ENCODE measurements at places on chromosomes 13 and 19. TPM values are rescaled to one million over a fixed set of nuclear protein-coding genes. Genes with fewer than 3 reads are reported as not detected.

Gene DLEU7
- total RNA-seq = 1.2 TPM

Gene BEST2
- total RNA-seq = 0.04 TPM

Gene SHISA7
- not detected for total RNA-seq

Gene ZNF578
- 2.8 TPM for total RNA-seq

GRCh38 chr13:80083853-80084676 lies 256.9 kb downstream of the SPRY2 start:
- peak; percentile 73 for DNase-seq
- no peaks in the 10 kb centered on the region for H3K27me3 ChIP-seq
- peaks cover 22% of the 10 kb centered on the region for H3K4me1 ChIP-seq
- no peaks in the 10 kb centered on the region for H3K36me3 ChIP-seq
- peak overlapping the region; percentile 22 for H3K4me3 ChIP-seq

- DNase-seq = peak; percentile 79
- no peak overlapping the region for H3K27ac ChIP-seq
- H3K27me3 ChIP-seq = no peaks in the 10 kb centered on the region
These were observed 13.9 kb downstream of the APLP1 start for GRCh38 chr19:35882114-35882832.

DNA sequence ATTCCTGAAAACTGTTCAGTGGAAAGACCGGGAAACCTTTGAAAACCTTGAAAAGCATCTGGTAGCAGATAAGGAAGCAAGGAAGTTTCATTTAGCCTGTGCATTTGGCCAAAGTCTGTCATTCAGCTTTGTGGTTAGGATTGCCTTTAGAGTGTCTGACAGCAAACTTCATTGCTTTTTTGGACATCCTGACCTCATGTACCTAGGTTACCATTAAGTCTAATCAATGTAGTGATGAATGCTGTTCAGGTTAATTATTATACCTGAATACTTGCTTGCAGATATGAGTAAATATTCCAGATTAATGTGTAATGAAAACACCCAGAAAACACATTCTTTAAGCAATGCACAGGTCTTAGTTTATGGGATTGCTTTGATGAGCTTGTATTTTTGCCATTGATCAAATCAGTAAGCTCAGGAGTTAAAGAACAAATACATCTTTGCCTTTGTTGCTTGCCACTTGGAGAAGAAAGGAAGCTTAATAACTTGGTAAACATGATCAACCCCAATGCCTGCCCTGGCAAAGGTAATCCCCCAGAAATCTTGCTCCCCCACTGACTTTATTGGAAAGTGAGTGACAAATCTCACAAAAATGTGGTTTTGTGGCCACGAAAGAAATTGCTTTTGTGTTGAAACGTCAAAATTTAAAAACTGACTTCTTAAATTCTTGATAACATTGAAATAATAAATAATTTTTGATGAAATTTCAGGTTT lies 87.4 kb downstream of the SLC15A1 start:
- no peak overlapping the region for H3K4me3 ChIP-seq
- H3K27me3 ChIP-seq = no peaks in the 10 kb centered on the region
- peaks cover 15% of the 10 kb centered on the region for H3K4me1 ChIP-seq
- no peak overlapping the region for H3K27ac ChIP-seq
- no peaks in the 10 kb centered on the region for H3K36me3 ChIP-seq
- no peak for DNase-seq

DNA sequence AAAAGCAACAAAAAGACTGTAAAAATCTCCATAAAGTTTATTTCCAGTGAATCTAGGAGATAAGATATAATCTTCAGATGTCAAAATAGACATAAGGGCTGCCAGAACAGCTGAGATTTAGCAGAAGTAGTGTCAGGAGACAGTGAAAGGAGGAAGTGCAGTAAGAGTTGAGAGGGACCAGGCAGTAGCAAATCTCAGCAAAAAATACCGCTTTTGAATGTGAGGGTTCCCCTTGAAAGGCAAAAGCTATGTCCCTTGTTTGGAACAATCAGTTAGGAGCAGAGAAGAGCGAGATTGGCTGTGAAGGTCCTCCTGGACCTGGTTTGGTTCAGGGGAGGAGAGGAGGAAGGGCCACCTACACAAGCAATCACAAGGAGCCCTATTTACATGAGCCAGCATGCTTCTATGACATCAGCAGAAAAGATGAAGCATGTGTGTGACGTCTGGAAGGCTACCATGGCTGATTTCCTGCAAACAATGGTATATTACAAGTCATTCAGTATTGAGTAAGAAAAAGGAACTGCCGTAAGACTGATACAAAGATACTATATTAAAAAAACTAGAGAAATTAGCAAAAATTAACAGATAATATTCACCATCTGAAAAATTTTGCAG lies 98.9 kb upstream of the SIAH3 start:
- H3K4me1 ChIP-seq = no peaks in the 10 kb centered on the region
- no peaks in the 10 kb centered on the region for H3K27me3 ChIP-seq
- no peak for DNase-seq
- H3K27ac ChIP-seq = no peak overlapping the region

GRCh38 chr13:103731959-103732358 lies 665.7 kb upstream of the SLC10A2 start:
- no peak overlapping the region for H3K4me3 ChIP-seq
- DNase-seq = no peak
- H3K27me3 ChIP-seq = no peaks in the 10 kb centered on the region

- no peak overlapping the region for H3K27ac ChIP-seq
- no peaks in the 10 kb centered on the region for H3K4me1 ChIP-seq
- H3K36me3 ChIP-seq = no peaks in the 10 kb centered on the region
- no peaks in the 10 kb centered on the region for H3K27me3 ChIP-seq
These were observed 752.5 kb upstream of the SGCG start for GRCh38 chr13:22428188-22428828.

GRCh38 chr13:27006519-27007161 lies 165.0 kb downstream of the USP12 start:
- peak; percentile 57 for DNase-seq
- no peaks in the 10 kb centered on the region for H3K27me3 ChIP-seq
- no peak overlapping the region for H3K27ac ChIP-seq
- no peaks in the 10 kb centered on the region for H3K36me3 ChIP-seq

DNA sequence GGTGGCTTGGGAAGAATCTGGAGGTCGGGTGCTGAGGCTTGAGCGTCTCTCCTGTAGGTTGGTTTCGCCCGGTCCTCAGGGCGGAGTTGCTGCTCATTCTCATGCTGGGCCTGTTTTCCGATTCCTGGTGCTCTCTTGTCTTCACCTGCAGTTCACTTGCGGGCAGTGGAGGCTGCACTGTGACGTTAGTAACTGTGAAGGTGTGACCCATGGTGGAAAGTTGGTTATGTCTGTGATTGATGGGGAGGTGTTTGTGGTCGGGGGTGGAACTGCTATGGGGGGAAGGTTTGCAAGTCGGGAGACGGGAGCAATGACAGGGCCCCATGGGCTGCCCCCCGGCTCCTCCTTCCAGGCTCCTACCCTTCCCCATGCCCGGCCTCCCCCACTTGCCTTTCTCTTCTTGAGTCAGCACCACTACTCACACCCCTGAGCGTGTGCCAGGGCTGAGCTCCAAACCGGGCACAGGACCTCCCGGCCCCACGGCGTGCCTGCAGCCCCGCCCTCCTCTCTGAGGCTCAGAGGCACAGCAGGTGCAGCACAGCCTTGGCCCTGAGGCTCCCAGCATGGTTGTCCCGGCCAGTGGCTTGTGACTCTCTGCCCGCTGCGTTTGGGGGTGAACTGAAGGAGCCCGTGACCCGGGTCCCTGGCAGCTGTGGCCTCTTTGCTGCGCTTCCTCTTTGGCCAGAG lies 79.1 kb downstream of the ATP11A start:
- DNase-seq = no peak
- no peaks in the 10 kb centered on the region for H3K36me3 ChIP-seq
- no peaks in the 10 kb centered on the region for H3K4me1 ChIP-seq
- H3K27ac ChIP-seq = no peak overlapping the region

DNA sequence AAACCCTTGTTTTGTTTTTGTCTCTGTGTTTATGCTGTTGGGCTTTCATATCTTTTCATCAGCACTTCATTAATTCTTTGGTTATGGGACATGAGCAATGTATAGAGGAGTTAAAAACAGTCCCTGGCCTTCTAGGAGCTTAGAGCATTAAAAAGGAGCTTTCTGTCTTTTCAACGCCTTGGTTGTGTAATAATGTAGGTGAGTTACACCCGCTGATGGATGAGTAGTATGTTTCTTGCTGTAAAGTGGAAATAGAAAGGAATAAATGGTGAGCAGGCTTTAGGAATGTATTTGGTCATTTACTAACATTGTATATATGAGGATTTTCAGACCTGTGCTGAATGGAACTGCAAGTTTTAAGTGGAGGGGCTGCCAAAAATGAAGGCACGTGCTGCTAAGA lies 121.5 kb upstream of the RNF113B start:
- H3K4me1 ChIP-seq = peaks cover 3% of the 10 kb centered on the region
- no peaks in the 10 kb centered on the region for H3K36me3 ChIP-seq
- DNase-seq = no peak
- no peak overlapping the region for H3K4me3 ChIP-seq

DNA sequence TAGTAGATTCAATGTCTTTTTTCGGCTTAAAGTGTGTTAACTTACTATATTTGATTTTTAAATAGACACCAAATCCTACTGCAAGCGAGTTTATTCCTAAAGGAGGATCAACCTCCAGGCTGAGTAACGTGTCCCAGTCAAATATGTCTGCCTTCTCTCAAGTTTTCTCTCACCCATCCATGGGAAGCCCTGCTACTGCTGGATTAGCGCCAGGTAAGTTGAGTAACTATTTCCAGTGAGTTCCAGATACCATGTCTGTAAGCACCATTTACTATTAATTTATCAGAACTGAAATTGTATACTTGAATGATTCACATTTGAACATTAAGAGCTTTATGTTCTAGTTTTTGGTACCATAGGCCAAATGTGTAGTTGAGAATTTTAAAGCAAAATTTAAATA lies 81.8 kb downstream of the PAN3 start:
- no peak for DNase-seq
- H3K27me3 ChIP-seq = no peaks in the 10 kb centered on the region
- H3K4me3 ChIP-seq = no peak overlapping the region
- no peak overlapping the region for H3K27ac ChIP-seq
- H3K4me1 ChIP-seq = no peaks in the 10 kb centered on the region
- peaks cover 24% of the 10 kb centered on the region for H3K36me3 ChIP-seq

- no peaks in the 10 kb centered on the region for H3K27me3 ChIP-seq
- no peak overlapping the region for H3K27ac ChIP-seq
- no peak overlapping the region for H3K4me3 ChIP-seq
- no peak for DNase-seq
These were observed 18.4 kb upstream of the MYCBP2 start for GRCh38 chr13:77345150-77345780.

DNA sequence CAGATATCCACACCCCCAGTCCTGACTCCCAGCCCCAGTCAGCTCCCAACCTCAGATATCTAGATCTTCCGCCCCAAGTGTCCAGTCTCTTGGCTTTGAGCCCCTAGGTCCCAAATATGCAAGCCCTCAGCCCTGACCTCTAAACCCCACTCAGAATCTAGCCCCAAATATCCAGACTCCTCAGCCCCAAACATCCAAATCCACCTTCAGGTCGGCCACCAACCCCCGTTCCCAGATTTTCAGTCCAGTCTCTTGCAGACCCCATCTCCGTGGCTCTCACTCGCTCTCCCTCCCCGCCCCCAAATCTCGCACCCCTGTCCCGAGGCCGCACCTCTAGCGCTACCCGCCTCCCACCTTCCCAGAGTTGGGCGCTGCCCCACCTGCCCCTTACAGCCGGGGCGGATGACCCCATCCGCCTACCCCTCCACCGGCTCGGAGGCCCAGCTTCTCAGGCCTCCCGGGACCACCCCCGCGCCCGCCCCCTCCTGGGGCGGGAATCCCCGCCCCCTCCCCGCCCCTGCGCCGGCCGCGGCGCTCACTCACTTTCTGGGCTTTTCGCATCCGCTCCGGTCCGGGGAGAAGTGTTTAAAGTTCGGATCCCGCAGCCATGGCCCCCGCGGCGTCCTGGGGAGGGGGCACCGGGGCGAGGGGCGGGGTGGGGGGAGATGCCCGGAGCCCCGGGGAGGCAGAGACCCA lies 604 bp downstream of the ERFL start:
- no peaks in the 10 kb centered on the region for H3K36me3 ChIP-seq
- H3K27me3 ChIP-seq = peaks cover 56% of the 10 kb centered on the region
- no peak overlapping the region for H3K27ac ChIP-seq

DNA sequence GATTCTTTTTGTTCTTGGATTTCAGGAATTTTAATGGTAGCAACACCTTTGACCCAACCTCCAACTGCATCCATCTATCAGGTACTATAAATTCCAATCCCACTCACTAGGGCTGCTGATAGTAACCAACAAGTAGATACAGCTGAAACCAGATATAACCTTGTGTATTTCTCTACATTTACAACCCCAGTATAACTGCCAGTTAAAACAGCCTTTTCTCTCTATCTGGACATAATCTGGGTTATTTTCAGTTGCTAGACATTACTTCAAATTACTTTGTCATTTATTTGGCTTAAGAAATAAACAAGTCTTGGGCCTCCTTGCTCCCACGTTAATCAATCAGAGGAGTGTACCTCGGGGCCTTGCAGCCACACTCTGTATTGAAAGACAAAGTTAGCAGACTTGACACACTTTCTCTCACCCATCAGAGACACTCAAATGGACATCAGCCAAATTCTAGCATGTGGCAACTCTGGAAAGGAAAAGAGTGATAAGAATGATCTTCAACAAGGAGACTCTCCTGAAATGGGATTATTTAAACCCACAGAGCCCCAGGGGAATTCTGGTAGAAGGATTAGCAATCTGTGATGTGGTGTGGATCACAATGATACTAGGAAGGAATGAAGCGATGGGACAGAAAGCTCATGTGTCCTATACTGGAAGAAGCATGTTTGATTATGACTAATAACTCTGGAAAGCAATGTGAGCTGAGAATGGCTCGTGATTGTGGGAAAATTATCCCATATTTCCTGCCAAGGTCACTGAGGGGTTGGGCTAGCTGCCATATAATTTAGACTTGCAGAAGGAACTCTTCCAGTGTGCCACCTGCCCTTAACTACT lies 157.5 kb downstream of the FLT1 start:
- DNase-seq = peak; percentile 63
- peaks cover 7% of the 10 kb centered on the region for H3K4me1 ChIP-seq
- no peak overlapping the region for H3K4me3 ChIP-seq
- H3K27ac ChIP-seq = no peak overlapping the region

DNA sequence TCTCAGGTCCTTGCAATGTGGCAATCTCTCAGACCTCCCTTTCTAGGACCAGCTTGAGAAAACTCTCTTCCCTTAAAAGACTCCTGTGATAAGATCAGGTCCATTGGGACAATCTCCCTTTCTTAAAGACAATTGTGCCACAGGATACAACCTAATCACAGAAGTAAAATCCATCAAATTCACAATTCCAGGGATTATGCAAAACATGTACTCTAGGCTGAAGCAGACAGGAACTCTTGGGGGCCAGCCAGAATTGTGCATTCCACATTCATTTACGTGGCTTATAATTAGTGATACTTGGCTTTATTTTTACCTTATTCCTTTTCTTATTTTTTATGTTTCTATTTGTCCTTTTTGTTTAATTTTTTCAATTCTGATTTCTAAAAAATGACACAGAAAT lies 257.9 kb downstream of the KLF12 start:
- H3K27ac ChIP-seq = no peak overlapping the region
- no peaks in the 10 kb centered on the region for H3K36me3 ChIP-seq
- DNase-seq = no peak
- H3K4me3 ChIP-seq = no peak overlapping the region
- H3K27me3 ChIP-seq = no peaks in the 10 kb centered on the region
- H3K4me1 ChIP-seq = no peaks in the 10 kb centered on the region

- H3K36me3 ChIP-seq = peaks cover 11% of the 10 kb centered on the region
- no peaks in the 10 kb centered on the region for H3K4me1 ChIP-seq
- no peak overlapping the region for H3K4me3 ChIP-seq
- no peak overlapping the region for H3K27ac ChIP-seq
These were observed 35.5 kb upstream of the LPAR6 start for GRCh38 chr13:48448285-48448958.
